AG08395 (cell line): ENCODE measurements at places on chromosomes 5 and 9.

GRCh38 chr5:180289433-180289832 lies 2.5 kb downstream of the MAPK9 start:
- DNase-seq = no peak

DNA sequence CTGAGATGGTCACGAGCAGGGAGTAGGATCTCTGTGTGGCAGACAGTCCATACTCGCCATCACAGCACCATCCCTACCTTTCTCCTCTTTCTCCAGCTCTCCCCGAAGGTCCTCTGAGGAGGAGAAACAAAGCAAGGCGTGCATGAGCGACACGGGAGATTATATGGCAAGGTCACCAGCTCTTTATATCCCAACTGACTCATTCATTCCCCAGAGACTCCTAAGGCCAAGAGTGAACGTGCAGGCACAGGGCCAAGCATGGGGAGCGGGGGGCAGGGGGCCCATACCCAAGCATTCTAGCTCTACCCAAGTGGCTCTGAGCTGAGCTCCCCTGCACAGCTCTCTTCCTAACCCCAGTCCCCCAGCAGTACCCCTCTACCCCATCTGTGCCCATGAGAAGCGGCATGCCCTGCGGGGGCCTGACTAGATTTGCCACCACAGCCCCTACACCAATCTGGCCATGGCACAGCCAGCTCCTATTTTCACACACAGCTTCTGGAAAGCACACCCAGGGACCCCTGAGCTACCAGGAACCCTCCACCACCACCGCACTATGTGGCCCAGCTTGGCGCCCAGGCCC lies 6.8 kb downstream of the TRIM7 start:
- DNase-seq = no peak

DNA sequence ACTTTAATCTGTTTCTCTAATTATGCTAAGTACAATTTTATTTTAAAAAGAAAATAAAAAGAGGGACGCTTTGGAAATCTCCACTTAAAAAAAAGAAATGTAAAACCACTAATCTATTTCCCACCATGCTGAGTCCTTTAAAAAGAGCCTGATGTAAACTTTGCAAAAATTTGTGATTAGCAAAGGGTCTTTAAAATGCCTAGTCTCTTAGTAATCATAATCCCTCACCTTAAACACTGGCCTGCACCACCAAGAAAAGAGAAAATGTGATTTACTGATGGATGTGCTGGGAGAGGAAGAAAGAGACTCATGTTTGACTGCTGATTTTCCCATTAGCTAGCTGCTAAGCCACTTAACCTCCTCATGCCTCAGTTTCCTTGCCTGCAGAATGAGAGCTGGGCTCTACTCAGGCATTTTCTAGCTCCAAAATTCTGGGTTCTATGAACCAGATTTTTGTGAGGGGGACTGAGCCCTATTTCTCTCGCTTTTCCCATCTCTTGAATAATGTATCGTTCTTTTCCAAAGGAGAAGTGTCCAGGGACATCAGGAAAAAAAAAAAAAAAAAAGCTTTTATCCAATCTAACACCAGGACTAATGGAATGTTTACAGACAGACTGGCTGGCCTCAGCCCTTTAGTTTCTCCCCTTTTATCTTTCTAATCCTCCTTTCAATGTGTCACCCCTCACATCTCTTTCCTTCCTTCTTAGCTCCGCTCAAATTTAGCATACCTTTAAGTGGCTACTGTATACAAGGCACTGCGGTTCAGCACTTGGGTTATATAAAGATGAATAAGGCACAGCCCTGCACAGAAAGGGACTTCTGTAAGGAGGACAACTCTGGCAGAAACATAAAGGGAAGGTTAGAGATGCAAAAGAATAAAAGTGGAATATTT lies 312.4 kb downstream of the ARL15 start:
- DNase-seq = no peak

DNA sequence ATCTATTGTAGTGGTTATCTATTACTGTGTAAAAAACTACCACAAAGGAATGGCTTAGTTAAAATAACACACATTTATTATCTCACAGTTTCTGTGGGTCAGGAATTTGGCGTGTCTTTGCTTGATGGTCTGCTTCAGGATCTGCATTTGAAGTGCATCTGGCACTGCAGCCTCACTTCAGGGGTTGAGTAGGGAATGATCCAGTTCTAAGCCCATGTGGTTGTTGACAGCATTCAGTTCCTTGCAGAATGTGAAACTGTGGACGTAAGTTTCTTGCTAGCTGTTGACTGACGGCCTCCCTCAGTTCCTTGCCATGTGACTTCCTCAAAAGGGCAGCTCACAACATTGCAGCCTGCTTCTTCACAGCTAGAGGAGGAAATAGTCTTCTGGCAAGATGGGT lies 2.1 kb upstream of the OGN start:
- DNase-seq = no peak

DNA sequence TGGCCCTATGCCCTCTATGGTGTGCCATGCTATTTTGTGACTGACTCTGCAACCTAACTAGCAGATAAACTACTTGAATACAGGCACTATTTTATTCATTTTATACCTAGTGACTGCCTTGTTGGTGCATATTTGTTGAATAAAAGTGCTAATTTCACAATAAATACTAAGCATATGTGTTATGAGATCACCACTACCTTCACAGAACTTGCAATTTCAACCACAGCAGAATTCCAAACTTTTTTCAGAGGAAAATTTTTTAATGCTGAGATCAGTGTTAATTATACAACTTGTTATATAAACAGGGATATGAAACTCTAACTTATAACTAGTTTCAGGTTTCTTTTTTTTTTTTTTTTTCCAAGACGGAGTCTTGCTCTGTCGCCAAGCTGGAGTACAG lies 94.8 kb downstream of the NR3C1 start:
- DNase-seq = peak; percentile 26

DNA sequence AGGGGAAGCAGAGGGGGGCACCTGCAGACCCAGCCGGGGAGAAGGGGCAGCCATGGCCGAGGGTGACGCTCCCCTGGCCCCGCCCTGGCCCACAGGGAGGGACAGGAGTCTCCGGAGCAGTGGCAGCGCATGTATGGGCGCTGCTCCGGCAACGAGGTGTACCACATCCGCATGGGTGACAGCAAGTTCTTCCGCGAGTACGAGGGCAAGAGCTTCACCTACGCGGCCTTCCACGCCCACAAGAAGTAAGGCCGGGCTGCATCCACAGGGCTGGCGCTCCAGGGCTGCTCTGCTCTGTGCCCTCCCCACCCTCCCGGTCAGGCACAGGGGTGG lies 68.2 kb downstream of the KCNT1 start:
- no peak for DNase-seq

GRCh38 chr5:41776435-41776834 lies 93.8 kb downstream of the OXCT1 start:
- no peak for DNase-seq
